ENCODE measurements at places on chromosomes 1 and 21.

DNA sequence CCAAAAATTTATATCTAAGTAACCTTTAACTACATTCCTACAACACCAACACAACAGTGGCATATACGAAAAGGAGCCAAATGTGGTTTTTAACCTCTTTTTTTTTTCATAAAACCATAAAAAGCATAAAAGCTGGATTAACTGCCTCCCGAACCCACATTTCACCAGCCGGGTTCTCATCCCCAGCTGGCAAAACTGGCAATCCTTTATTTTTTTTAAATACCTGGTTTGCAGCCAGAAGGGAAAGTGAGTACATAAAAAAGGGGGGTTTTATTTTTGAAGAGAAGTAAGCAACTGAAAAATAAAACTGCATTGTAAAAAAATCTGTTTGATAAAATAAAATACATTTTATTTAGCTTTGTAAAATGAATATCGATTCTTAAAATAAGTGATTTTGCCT, 295.4 kb downstream of the AKT3 start:
- no peak for DNase-seq

DNA sequence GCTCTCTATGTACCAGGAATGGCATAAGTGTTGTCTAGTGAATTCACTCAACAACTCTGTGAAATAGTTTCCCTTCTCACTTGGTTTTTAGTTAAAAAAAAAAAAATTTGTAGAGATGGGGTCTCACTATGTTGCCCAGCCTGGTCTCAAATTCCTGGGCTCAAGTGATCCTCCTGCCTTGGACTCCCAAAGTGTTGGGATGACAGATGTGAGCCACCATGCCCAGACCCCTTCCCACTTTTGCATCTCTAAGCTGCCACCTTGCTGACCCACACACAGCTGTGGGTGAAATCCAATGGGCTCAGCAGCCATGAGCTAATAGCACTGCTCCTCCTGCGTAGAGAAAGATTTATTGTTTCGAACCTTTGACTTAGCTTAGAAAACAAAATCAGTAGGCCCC, 33.5 kb downstream of the NEK2 start:
- DNase-seq: no peak

GRCh38 chr1:72397786-72398185, 115.4 kb upstream of the NEGR1 start:
- DNase-seq: peak; percentile 54

- no peak for DNase-seq
Observed at GRCh38 chr1:5908461-5909375, 83.5 kb downstream of the NPHP4 start.

DNA sequence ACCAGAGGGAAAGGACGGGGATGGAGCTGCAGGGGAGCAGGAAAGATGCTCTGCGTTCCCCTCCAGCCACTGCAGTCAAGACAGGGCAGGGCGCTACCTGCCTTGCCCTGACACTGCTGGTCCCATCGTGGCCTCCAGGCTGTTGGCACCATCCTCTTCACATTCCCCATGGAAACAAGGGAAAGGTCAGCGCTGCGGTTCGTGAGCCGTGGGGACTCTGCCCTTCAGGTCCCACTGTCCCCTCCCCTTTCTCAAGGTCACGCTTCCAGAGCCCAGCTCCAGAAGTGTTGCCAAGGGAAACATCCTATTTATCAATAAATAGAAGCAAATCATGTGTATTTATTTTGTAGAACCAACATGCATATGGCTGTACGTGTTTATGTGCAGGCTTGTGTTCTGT, 56.0 kb downstream of the PGBD5 start:
- DNase-seq: no peak

- DNase-seq: no peak
Observed at GRCh38 chr1:176783309-176783708, 320.3 kb downstream of the PAPPA2 start.

DNA sequence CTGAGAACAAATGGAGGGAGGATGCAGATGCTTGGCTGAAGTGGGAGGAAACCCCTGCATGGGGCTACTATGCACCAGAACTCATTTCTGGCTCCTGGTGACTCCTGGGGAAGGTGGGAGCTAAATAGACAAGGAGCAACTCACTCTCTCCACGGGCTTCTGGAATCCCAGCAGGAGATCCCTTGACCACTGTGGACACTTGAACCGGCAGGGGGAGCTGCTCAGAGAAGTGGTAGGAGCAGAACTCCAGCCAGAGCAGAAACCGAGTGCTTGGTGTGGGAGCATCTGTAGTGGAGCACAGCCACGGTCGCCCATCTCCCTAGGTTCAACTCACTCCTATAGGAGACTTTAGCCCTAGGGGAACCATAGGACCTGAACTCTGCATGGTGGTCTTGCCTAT, 205.6 kb upstream of the GJB5 start:
- no peak for DNase-seq

DNA sequence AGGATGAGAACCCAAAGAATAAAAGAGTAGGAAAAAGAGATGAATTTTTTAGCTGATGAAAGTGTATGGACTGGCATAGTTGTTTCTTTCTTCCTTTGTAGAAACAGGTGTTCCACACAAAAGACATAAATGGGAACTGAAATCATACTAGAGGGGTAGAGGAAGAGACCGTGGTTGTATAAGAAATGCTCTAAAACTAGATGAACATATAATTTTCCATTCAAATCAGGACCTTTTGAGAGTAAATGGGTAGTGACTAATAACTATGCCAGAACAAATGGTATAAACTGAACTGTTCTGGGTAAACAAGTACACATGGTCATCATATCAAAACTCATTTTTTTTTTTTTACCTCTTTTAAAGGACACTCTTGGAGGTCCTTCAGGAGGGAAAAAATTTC, 344.2 kb downstream of the VAV3 start:
- no peak for DNase-seq

GRCh38 chr1:112527266-112528010, 18.7 kb downstream of the WNT2B start:
- DNase-seq: no peak

DNA sequence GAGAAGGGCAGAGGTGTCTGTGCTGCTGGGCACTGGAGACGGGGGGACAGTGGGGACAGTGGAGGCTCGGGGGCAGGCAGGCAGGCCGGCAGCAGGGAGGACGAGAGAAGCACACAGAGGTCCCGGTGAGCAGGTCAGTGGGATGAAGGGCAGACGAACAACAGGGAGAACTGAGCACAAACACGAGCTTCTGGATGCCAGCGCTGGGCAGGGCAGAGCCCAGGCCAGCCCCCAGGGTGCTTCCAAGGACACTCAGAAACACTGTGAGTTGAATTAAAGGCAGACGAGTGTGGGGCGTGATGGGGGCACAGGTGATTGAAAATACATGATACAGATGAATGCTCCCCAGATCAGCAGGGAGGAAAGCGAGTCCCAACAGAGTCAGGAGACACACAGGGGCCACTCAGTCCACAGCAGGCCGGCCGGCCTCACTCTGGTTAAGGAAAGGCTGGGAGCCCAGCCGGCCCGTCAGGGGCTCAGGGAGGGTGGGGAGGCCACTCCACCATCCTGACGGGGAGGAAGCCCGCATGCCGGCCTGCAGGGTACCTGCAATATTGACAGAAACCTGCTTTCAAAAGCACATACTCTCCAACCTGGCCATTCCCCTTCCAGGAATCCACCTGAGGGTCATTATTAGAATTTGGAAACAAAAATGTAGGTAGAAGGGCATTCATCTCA, 14.1 kb downstream of the SLC19A1 start:
- DNase-seq: no peak

- DNase-seq: peak; percentile 84
Observed at GRCh38 chr1:230205719-230206198, 138.7 kb downstream of the GALNT2 start.

- no peak for DNase-seq
Observed at GRCh38 chr1:206708058-206708457, 23.4 kb downstream of the MAPKAPK2 start.

DNA sequence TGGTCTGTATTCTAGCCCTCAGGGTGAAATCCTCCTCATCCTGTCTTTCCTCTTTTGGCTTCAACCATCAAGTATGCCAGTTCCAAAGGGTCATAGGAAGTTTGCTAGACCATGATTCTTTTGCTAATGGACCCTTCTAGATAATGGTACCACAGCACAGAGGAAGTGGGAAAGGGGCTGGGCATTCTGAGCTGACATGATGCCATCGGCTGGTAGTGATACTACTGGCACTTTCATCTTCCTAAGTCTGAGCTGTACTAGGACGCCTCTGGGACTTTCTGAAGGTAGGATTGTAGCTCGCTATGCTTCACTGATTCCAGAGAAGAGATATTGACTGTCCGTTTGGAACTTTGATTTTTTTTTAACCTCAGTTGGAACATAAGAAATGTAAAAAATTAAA, 11.4 kb downstream of the FASLG start:
- DNase-seq: no peak

DNA sequence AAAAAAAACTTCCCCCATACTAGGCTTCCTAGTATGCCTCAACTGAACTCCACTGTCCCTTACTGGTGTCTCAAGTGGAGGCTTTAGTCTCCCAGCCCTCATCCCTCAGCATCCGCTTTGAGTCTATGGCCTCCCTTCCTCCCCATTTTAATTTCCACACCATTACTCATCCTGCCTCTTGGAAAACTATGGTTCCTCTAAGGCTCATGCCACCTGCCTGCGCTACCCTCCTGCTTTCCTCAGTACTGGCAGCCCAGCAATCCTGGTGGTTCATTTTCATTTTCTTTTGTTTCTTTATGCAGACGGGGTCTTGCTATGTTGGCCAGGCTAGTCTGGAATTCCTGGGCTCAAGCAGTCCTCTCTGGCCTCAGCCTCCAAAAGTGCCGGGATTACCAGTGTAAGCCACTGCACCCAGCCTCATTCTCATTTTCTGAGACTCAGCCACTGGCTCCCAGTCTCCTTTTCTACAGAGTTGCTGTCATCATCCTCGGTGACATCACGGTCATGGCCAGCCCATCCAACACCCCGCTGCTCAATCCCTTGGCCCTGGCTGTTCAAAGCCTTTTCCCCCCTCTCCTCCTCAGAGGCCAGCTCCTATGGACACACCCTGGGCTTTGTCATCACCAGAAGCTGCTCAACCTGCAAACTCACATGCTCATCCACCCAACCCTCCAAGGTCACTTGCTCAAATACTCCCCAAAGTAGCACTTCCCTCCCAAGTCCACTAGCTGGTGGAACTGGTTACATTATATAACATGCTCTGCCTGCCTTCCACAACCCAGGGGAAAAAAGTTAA, 2.3 kb upstream of the PMVK start:
- no peak for DNase-seq

GRCh38 chr1:3729594-3730542, 22.4 kb upstream of the CCDC27 start:
- DNase-seq: no peak

- DNase-seq: no peak
Observed at GRCh38 chr1:74246315-74246714, 11.1 kb downstream of the TNNI3K start.

Data from AG04449 (cell line).